GM12892 (cell line): ENCODE measurements at places on chromosomes 12 and 14.

- DNase-seq: no peak
Observed at GRCh38 chr14:106809615-106810014, 1283.2 kb downstream of the TMEM121 start.

GRCh38 chr14:105193916-105194782, 13.0 kb upstream of the NUDT14 start:
- DNase-seq: no peak

DNA sequence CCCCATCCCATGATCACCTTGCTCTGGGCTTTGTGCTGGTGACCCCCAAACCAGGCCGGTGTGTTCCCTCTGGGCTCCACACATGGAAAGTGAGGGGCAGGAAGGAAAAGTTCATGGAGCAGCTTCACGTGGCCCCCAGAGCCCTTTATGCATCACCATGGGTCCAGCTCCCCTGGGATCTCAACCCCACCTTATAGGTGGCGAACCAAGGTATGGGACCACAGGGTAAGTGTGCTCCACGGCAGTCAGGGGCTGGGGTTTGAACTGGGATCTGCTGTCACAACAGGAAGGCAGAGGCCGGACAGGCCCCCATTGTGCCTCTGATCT, 7.4 kb upstream of the BEGAIN start:
- DNase-seq: no peak

GRCh38 chr12:7096006-7096932, 4.0 kb upstream of the C1R start:
- DNase-seq: no peak

DNA sequence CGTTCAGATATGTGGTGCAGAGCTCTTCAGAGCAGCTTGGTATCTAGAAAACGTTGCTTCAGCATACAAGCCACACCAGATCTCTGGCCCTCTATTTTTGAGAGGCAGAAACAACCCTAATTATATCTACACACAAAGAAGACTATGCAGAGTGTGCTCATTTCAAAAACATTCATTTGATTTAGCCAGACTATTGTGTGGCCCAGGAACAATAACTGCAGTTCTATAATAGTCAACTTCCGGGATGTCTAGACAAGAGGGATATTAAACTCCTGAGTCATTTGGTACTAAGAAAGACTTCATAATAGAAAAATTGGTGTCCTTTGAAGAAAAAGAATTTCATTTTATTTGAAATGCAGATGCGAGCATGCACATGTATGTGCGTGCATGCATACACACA, 153.8 kb downstream of the PELI2 start:
- no peak for DNase-seq

DNA sequence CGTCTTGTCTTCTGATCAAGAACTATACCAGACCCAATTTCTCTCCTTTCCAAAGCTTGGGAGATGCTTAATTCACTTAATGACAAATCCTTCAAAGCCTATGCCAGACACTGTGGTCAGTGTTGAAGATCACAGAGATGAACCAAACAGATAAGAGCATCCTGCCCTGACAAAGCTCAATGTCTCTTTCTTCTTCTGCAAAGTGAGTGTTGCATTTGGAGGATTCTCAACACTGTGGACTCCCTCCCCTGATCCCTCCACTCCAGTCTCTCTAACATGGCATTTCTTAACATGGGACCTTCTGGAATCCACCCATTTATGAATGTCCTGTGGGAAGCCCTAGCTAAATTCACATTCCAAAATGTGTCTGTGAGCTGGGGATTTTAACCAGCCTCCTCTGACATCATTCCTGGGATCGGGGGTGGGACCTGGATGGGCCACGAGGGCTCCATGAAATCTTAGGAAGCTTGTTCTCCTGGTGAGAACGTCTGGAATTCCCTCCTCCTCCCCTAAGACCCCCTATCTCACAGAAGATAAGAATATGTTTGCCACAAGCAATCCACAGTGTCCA, 20.3 kb downstream of the SYNE3 start:
- DNase-seq: no peak

- DNase-seq: no peak
Observed at GRCh38 chr12:128385736-128386135, 118.8 kb downstream of the TMEM132C start.

DNA sequence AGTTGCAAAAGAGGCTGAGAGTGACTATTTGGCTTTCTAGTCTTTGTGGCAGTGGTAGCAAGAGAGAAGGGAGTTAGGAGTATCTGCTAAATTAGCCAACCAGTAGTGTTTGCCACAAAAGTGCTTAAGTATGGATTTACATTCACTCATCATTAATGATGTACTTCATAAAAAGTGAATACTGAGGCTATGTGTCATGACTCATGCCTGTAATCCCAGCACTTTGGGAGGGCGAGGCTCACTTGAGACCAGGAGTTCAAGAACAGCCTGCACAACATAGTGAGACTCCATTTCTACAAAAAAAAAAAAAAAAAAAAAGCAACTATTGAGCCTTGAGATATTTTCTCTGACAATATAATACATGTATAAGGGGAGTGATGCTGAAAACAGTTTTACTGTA, 36.8 kb downstream of the CCDC177 start:
- no peak for DNase-seq

- no peak for DNase-seq
Observed at GRCh38 chr12:91037276-91037675, 20.5 kb downstream of the KERA start.

DNA sequence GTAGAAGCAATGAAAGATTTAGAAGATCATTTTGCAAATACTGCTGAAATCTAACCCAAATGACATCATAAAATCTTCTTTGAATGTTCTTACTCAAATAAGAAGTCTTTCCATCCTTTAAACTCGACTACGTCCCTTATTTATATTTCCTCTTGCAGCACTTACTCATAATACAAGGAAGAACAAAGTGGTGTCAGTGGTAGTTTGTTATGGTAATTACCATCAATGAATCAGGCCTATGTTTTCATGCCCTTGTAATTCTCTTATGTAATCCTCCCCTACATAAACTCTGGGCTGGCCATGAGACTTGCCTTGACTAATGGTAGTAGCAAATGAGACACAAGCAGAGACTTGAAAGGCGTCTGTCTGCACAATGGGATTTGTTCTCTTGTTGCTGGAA, 17.0 kb downstream of the EEA1 start:
- DNase-seq: no peak

- DNase-seq: peak; percentile 9
Observed at GRCh38 chr14:71566276-71566675, 366.0 kb upstream of the RGS6 start.

DNA sequence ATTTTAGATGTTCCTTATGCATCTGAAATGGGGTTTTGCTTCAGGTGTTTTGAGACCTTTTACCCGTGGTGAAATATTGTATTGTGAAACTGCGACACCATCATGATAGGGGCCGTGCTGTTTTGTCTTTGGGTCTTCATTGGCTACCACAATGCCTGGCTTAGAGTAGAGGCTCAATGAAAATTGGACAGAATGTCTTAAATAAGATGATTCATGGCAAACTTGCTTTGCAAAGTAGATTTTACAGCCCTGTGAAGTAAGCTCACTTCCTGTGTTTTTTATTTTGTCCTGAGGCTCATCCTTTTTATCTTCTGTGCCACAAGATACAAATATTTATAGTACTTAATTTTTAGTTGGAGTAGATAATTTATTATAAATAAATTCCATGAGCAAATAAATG, 111.3 kb upstream of the FRMD6 start:
- no peak for DNase-seq

- DNase-seq: no peak
Observed at GRCh38 chr14:69882915-69883314, 3.7 kb downstream of the SMOC1 start.

DNA sequence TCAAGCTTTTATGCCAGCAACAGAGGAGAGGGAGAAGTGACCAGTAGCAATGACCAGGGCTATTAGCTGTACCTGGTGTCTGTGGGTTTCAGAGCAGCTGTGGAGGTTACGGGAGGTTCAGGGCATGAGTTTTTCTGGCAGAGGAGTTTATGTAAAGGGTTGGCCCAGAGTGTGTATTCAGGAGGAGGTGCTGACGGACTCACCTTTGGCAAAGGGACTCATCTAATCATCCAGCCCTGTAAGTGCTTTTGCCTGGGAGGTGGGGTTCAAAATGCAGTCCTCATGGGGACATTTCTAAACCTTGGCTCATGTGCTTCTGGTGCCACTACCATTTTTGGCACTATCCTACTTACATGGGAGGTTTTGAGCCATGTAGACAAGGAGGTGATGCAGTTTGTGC, 95.3 kb downstream of the DAD1 start:
- DNase-seq: no peak

DNA sequence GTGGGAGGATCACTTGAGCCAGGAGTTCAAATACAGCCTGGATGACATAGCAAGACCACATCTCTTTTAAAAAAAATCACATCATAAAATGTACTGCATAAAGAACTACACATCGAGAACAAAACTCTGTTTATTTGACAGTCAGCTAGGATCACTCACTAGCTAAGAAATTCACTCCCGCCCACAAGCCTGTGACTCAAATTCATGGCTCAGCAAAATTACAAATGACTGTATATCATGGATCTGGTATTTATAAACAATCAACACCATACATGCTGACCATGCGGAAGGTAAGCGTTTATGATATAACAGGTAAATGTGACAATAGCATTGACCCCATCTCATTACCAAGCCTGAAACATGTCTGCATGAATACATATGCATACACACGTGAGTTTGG, 206.5 kb downstream of the EFCAB11 start:
- no peak for DNase-seq

DNA sequence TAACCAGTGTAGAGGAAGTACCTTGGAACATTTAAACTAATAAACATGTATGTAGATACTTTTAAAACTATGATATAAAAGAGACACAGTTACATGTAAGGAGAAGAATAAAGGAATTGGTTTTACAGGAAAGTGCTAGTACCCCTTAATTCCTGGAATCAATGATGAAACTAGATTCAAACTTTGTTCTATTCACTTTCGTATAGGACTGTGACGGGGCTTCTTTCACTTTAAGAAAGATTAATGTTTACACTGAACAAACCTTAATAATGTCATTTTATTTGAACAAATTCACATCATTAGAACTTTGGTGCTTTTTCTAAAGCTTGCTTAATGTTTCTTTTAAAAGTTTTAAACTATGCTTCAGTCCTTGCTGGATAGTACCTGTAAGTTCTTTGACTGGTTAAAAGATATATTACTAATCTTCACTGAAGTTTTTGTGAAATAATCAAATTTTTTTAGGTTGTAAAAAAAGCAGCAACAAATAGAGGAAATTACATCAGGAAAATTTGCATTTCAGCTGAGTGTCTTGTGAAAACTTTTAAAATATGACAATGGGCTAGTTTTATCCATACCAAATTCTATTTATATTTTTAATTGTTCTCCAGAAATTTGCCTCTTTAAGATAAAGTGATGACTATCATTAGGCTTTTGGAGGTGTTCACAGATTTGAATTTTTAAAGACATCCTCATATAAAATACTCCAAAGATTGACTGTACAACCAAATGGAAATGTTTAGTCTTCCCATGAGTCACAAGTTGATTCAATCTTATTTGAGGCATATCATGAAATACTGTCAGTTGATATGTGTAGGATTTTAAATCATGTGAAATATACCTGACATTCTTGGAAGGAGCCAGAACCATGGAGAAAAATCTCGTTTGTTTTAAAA, 36.2 kb downstream of the PAPOLA start:
- no peak for DNase-seq

- DNase-seq: no peak
Observed at GRCh38 chr12:124346425-124347168, 51.7 kb downstream of the RFLNA start.

- DNase-seq: no peak
Observed at GRCh38 chr14:72094844-72095582, 162.8 kb downstream of the RGS6 start.

DNA sequence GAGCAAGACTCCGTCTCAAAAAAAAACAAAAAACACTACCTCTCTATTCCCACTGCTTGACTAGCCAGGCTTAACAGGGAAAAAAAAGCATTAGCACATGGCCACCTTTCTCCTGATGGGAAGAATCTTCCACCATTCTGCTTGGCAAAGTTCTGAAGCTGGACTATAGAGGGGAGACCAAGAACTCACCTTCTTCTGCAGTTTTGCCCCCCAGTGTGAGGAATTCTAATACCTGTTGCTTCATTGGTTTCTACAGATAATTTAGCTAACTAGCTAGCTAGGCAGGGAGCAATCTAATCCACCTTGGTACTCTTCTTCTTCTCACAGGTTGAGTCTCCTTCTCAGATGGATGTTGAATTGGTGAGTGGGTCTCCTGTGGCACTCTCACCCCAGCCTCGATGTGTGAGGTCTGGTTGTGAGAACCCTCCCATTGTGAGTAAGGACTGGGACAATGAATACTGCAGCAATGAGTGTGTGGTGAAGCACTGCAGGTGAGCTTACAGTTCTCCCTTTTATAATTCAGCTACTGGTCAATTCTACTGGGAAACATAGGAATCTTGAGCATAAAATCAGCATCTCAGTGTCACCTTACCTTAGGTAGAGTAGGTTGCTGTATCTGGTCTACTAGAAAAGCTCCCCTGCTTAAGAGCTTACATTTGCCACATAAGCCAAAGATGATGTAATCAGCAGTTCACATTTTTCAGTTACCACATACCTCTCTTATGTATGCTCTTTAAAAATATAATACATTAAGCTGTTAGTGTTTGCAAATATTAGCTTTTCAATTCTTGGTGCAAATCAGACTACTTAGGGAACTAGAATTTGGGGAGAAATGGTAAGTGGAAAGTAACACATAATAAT, 16.0 kb downstream of the METTL3 start:
- DNase-seq: no peak

GRCh38 chr14:90726656-90727055, 89.6 kb downstream of the TTC7B start:
- no peak for DNase-seq

GRCh38 chr12:16266085-16266484, 11.4 kb downstream of the SLC15A5 start:
- DNase-seq: no peak

DNA sequence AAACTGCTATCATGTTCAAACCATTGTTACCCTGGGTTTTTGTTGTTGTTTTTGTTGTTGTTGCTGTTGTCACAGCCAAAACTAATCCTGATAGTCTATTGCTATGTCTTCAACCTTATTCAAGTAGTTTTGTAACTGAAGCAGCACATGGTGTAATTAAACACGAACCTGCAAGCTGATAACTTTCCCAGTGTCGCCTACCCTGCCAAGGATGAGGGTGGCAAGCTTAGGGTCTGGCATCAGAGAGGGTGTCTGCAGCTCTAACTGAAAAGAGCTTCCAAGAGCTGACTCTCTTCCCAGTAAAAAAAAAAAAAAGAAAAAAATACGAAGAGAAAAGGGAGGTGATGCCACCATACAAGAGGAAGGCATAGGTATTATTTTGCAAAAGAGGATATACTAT, 86.3 kb upstream of the BCL2L14 start:
- no peak for DNase-seq

DNA sequence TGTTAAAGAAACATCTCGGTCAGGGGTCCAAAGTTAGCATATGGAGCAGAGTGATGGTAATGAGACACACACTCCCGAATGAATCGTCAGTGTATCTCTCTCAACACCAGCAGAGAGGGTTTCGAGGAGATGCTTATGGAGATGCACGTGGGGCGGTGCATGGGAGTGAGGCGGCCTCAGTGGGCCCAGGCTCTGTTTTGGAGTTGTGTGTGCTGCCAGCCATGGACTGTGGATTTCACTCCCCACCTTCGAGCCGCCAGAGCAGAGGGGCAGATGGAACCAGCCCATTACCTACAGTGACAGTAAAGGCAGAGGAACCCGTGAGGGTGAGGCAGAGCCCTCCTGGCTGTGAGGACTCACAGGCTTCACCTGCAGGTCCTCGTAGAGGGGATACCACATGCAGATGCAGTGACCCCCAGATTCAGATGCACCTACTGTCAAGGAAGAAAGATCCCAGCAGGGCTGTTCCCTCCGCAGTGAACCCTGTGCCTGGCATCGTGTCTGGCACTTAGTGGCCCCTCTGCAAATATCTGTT, 68.2 kb downstream of the WDR20 start:
- no peak for DNase-seq

GRCh38 chr12:41920355-41920754, 224.3 kb downstream of the GXYLT1 start:
- DNase-seq: no peak
